Activated naive CD8-positive, alpha-beta T cell treated with anti-CD3 and anti-CD28 coated beads for 36 hours (primary cell): ENCODE measurements at places on chromosomes 6 and 20. TPM values are rescaled to one million over a fixed set of nuclear protein-coding genes. Genes with fewer than 3 reads are reported as not detected.

UBR2 gene
- total RNA-seq, result 19.5 TPM

TP53TG5 gene
- 0.41 TPM for total RNA-seq

GRIK2 gene
- not detected for total RNA-seq

GRCh38 chr6:88443554-88443953 is 277.4 kb upstream of the CNR1 start:
- DNase-seq, result no peak

- DNase-seq, result no peak
Measured at GRCh38 chr6:134058622-134059366, 6.4 kb upstream of the SLC2A12 start.

DNA sequence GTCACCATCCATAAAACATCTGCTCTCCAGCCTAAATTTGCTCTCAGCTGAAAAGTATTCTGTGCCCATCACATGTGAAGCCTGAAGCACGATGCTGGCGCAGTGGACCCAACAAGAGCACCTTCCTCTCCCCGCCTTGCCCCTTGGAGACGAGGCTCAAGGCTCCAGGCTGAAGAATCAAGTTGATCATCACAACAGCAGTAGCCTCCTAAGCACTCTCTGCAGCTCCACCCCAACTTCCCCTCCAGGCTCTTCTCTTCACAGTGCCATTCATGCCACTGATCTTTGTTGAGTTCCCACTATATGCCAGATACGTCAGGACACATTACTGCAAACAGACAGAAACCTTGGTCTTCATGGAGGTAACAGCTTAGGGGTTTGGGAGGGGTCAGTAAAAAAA is 41.6 kb upstream of the ZNF217 start:
- DNase-seq, result no peak

GRCh38 chr20:8721098-8721497 is 347.8 kb upstream of the PLCB4 start:
- no peak for DNase-seq

GRCh38 chr6:120938164-120938875 is 396.0 kb downstream of the TBC1D32 start:
- DNase-seq, result no peak

DNA sequence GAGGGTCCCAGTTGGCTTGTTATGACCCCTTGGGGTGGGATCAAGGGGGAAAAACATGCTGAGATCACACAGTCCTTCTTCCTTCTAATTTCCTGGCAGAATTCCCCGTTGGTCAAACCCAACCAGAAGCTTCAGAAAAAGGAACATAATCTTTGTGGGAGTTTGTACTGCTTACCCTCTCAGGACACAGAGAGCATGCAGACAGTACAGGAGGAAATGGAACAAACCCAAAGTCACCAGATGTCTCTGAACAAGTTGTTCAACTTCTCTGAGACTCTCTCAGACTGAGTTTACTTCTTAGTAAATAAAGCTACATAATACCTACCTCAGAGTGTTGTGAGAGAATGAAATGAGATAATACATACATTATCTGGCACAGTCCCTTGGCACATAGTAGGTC is 181.1 kb upstream of the TSHZ2 start:
- no peak for DNase-seq

DNA sequence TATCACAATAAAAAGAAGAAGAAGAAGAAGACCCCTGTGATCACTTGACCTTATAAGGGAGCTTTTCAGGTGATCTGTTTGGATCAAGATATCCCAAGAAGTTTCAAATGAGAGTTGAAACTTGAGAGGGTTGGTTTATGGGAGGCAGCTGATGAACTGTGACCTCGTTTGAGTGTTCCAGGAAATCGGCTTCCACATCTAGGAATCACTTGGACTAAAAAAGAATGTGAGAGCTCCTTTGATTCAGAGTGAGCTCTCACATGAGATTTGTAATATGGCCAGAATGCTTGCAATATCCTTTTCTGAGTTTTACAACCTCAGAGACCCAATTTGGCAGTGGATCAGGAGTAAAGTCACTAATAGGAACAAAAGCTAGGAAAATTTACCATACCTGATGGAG is 228.1 kb downstream of the ATXN1 start:
- no peak for DNase-seq

- no peak for DNase-seq
Measured at GRCh38 chr6:149064660-149065015, 252.9 kb upstream of the TAB2 start.

DNA sequence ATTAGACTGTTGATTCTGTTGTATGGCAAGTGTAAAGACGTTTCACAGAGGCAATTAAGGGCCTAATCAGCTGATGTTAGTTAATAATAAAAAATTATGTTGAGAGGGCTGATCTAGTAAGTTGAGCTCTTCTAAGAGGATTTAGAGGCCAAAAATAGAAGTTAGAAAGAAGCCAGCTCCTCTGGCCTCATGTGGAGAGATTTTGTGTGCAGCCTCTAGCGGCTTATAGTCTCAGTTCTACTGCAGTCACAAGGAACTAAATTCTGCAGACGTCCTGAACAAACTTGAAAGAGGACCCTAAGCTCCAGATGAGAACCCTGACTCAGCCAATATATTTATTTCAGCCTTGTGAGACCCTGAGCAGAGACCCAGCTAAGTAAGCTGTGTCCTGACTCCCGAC is 498.6 kb downstream of the BTBD3 start:
- no peak for DNase-seq

- no peak for DNase-seq
Measured at GRCh38 chr6:107576852-107577251, 86.9 kb downstream of the SOBP start.
